Spinal cord (tissue), 10 donors: ENCODE measurements at places on chromosomes 4 and X. TPM values are rescaled to one million over a fixed set of nuclear protein-coding genes. Genes with fewer than 3 reads are reported as not detected.

DNA sequence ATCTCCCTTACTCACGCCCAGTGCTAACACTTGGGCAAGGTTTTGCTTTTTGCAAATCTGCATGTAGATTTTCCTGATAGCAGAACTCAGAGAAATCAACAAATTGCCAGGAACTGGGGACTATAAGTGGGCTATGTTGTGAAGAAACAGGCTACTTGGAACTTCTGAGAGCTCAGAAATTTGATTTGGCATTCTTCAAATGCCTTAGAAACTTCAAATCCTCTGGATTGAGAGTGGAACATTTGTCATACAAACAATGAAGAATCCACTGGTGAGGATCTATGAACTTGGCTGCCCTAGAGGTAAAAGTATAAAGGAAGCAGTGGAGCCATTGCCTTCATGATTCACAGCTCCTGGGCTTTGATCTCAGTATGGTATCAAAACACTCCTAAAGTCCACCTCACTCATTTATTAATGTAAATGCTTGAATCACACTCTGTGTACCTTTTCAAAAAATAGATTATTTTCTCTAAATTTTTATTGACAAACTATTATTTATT is 126.0 kb downstream of the GLRA3 start:
- DNase-seq = no peak

The GABRG1 gene
- 8.2 TPM for polyA plus RNA-seq

DNA sequence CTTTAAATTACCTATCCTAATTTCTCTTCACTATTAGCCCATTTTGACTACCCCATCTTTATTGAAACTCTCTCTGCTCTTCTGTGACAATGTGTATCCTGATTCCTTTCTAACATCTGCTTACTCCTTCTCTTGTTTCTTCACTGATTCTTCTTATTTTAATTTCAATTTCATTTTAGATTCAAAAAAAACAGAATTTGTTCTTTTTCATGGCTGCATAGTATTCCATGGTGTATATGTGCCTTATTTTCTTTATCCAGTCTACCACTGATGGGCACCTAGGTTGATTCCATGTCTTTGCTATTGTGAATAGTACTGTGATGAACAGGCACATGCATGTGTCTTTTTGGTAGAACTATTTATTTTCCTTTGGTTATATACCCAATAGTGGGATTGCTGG is 120.0 kb upstream of the VAMP7 start:
- DNase-seq = no peak

DNA sequence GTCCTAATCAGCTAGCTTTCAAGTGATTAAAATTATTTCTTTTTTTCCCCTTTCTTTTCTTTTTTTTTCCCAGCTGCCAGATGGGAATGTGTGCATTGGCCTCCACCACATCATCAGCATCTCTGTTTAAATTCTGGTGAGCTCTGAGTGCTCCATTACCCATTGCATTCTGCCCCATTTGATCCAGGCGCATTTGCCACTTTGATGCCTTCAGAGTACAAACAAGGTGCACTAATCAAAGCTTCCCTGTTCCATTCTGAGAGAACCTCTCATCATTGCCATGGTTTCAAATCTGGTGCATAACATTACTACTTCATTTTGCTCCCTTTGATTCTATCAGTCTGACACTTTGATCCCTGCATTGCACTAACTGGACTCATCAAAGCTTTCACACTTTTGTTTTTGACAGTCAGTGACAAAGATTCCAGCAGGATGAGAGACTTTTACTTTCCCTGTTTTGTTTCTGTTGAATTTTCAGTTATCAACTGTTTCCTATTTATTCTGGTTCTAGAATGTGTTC is 238.8 kb upstream of the PCDH10 start:
- no peak for DNase-seq

- DNase-seq = no peak
Observed at GRCh38 chr4:98006060-98006459, 137.2 kb downstream of the STPG2 start.

DNA sequence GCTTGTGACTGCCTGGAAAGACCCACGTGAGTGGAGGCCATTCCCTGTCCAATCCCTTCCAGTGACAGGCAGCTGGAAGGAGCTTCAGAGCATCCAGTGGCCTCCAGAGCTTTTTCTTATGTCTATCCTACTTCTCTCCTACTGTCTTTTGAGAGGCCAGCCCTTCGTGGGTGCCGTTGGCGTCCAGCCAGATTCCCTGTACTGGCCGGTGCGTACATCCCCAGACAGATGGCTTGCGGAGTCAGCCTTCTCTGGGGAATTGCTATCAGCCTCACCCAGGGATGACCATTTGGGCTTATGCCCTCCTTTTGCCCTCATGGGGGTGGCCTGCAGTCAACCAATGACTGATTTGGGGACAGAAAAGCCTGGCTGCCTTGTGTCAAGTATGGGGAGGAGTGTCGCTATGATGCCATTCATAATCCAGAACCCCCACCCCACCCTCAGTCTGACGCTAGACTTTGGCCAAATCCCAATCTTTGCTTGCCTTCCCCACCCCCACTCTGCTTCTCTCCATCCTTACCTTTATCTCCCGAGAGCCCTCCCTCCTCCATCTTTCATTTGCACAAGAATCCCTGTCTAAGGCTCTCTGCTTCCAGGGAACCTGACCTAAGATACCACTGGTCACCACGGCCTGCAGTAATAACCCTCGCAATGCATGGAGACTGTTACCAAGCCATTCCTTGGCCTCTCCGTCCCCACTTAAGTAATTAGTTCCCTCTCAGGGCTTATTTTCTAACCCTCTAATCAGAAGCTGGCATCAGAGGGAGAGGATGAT is 150.3 kb upstream of the BCOR start:
- no peak for DNase-seq

GRCh38 chrX:129099207-129099606 is 424.1 kb downstream of the SMARCA1 start:
- no peak for DNase-seq

DNA sequence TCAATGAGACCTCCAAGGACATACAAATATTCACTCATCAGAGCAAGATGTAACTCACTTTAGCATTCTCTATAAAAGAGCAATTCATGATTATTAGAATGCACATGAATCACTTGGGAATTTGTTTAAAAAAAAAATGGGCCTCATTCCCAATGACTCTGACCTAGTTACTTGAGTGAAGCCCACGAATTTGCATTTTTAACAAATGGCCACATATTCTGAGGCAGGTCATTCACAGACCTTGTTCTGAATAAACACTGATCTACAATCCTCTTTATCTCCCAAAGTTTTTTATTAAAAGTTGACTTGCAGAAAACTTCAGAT is 255.1 kb upstream of the VEGFC start:
- DNase-seq = no peak

DNA sequence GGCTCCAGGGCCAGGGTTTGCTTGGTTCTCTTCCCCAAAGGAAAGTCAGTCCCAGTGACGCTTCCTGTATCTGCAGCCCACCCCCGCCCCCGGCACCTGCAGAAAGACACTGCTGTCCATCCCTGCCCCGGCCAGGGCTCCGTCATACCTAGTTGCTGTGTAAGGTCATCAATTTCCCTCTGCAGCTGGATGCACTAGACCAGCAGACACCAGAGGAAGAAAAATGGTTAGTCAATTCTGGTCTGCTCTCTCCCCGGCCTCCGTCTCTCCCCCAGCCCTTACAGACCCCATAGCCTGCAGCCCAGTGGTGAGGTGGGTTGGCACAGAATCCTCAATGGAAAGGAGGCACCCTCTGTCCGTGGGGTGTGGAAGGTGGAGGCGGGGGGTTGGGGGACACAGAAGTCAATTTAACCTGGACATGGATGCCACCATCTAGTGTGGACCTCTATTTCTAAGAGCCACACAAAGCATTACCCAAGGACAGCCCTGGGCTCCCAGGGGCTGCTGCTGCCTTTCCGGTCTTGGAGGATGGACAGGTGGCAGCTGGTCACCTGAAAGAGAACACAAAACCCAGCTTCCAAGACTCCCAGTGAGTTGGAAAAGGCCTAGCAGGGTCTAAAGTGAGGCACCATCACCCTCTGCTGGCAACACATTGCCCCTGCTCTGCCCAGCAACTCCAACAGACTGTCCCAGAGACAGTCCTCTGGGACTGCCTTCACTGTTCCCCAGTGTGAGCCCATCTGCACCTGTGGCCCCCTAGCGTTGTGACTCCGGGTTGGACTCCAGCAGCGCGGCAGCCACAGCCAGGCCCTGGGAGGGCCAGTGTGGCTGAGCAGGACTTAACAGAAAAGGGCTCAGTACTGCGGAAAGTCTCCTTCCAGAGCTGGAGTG is 40.2 kb upstream of the NHSL2 start:
- no peak for DNase-seq

DNA sequence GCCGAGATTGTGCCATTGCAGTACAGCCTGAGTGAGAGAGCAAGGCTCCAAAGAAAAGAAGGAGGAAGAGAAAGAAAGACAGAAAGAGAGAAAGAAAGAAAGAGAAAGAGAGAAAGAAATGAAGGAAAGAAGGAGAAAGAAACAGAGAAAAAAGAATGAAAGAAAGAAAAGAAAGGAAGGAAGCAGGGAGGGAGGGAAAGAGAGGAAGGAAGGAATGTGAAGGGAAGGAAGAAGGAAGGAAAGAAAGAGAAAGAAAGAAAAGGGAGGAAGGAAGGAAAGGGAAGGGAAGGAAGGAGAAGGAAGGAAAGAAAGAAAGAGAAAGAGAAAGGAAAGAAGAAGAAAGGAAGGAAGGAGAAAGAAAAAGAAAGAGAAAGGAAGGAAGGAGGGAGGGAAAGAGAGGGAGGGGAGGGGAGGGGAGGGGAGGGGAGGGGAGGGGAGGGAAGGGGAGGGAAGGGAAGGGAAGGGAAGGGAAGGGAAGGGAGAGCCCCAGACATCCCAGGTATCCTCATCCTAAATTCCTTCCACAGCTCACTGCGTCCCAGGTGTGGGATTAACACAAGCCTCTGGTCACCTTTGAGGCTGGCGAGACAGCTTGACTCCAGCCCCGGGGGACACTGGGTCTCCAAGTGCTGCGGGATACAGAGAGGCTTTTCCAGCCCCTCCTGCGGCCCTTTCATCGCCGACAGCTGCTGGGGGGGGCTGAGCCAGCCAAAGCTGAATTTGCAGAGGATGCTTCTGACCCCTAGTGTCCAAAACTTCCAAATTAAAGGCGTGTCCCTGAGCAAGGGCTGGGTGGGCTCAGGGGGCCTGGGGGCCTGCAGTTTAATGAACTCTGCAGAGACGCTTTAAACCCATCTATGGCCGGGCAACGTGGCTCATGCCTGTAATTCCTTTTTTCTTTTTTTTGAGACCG is 24.2 kb upstream of the CSF2RA start:
- DNase-seq = no peak

DNA sequence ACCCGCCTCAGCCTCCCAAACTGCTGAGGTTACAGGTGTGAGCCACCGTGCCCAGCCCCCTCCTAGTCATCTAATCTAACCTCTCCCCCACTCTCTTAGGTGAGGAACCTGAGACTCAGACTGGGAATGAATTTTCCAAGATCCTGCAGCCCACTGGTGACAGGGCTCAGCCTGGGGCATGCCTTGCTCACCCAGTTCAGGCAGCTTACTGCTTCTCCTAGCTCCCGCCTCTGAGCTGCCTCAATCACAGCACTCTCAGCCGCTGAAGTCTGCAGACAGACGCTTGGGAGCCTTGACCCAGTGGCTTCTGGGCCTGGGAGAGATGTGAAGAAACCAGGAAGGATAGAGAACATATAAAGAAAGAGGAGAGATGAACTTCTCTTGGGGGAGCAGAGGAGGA is 24.4 kb downstream of the PJA1 start:
- DNase-seq = no peak

The LUZP4 gene
- not detected for polyA plus RNA-seq

- DNase-seq = no peak
Observed at GRCh38 chrX:2658585-2659292, 32.4 kb upstream of the CD99 start.

The DCAF8L2 gene
- not detected for polyA plus RNA-seq

DNA sequence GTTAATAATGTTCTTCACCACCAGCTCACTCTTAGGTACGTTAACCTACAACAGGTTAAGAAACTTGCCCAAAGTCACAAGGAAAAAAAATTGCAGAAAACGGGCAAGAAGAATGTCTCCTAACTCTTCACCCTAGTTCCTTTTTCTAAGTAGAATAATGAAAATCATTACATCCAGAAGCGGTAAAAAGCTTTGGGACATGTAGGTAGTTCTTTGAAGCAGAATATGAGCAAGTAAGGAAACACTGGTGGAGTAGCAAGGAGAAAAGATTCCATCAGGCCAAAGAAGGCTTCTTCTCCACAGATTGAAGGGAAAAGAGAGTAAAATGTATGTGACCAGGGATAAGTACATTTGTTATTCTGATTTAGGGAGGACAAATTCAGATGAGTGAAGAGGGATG is 4.1 kb downstream of the CAMK2D start:
- no peak for DNase-seq

The LRCH2 gene
- 11.3 TPM for polyA plus RNA-seq

DNA sequence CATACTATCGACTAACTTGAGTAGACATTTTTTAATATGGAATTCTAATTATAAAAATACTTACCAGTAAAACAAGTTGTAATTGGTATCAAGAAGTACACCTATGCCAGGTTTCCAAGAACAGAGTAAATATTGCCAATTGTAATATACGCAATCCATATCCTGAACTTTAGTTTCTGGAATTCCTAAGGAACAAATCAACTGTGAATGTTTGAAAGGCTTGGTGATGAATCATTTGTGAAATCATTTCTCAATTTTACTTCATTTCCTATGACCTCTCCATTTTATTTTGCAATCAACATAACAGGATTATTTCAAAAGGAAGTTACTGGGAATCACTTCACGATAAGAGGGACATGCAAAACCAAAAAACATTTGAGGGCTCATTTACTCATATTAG is 3.7 kb downstream of the IL13RA2 start:
- no peak for DNase-seq

DNA sequence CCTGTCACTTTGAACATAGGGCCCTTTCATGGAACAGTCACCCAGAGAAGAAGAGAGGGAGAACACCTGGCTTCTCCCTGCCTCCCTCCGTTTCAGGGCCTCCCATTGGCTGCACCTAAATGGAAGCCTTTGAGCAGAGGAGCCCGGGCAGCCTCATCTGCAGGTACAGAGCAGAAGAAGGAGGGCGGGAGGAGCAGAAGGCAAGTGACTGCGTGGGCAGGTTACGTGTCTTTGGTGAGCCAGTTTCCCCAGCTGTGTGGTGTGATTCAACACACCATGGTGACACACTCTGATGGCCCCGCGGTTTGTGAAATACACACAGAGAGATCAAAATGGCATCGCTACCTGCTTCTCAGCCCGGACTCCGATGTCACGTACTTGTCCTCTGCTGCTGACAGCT is 431 bp downstream of the C4orf50 start:
- DNase-seq = no peak

The MTCP1 gene
- 17.1 TPM for polyA plus RNA-seq

- no peak for DNase-seq
Observed at GRCh38 chrX:2694914-2695267, 3.8 kb downstream of the CD99 start.

The GLRB gene
- polyA plus RNA-seq = 48.4 TPM
